ENCODE measurements at places on chromosomes 5 and 9.

DNA sequence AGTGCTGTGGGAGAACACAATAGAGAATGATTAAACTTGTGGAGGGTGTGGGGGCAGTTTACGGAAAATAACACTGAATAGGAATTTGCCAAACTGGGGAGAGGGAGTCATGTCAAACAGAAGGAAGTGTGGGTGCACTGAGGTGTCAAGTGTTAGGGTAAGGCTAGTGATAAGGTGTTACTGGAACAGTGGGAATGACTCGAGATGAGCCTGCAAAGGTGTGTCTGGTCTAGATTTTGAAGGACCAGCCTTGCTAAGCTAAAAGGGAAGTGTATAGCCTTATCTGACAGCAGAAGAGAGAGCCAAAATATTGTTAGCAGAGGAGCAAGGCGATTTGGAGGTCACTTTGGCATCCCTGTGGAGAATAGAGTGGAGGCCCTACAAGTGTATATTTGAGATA lies 4.2 kb downstream of the CNOT6 start:
- no peak for DNase-seq

DNA sequence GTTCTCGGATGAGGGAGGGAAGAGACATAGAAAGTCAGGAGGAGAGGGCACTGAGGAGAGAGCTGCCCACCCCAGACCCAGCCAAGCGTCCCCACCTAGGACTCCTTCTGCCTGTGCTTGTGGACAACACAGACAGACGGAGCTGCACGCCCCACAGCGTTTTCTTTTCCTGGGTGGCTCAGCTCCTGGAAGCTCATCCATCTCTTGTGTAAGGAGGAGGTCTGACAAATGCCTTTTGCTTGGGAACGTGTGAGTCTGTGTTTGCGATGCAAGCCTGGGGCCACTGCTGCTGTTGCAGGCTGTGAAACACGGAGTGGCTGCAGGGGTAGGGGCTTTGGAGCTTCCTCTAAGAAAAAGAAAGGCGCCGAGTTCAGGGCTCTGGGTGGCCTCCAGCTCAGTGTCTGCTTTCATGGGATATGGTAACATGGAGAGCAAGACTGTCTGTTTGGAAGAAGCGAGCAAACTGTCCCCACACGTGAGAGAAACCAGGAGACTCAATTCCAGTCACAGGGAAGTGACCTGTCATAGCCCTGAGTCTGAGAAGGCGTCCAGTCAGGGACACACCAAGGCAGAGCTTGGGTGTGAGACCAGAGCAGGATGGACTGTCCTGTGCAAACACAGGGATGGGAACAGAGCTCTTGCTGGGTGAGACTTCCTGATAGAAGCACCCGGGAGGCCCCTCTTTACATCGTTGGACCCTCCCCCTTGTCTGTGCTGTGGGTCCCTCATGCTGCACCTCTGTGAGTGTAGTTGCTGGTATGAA lies 42.7 kb downstream of the GADD45G start:
- no peak for DNase-seq

- no peak for DNase-seq
Observed at GRCh38 chr9:121261755-121262154, 6.2 kb upstream of the GSN start.

GRCh38 chr5:107869438-107870115 lies 198.8 kb upstream of the EFNA5 start:
- DNase-seq: no peak

Data from stimulated activated CD8-positive, alpha-beta memory T cell treated with anti-CD3 and anti-CD28 coated beads, Interleukin-15, amount 100 ng/mL, for 1 hour (primary cell).